Mesendoderm (in vitro differentiated cells): ENCODE measurements at places on chromosomes 6 and 20.

GRCh38 chr6:109015176-109015575, 79.5 kb downstream of the SESN1 start:
- H3K4me1 ChIP-seq: no peaks in the 10 kb centered on the region
- no peaks in the 10 kb centered on the region for H3K36me3 ChIP-seq
- H3K27ac ChIP-seq: no peak overlapping the region
- H3K27me3 ChIP-seq: no peaks in the 10 kb centered on the region

DNA sequence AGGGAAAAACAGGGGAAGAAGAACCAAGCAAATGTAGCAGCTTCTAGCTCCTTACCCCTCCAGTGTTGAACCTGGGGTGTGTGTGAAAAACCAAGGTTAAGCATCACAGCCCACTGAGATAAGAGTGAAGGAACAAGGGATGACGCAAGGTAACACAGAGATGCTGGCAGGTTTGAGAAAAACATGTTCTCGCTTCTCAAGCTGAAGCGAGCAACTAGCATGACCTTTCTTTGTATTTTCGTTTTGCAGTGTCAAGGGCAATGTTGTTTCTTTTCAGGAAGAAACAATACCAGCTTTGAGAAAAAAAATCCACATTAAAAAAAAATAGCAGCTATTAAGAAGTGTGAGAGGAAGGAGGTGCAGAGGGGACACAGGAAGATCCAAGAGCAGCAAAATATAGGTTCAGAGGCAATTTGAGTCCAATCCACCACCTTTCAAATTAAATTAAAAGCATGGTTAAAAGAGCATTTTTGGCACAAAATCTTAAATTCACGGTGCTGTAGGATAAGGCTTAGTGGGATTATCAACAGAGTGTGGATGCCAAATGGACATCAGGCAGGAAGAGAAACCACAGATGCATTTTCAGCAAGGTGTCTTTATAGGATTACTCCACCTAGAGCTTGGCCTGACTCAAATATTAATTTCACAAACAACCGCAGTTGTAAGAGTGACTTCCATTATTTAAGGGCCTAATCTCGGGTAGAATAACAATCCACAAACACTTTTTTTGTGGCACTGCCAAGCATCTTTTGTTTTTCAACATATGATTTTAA, 70.9 kb downstream of the SYNE1 start:
- DNase-seq: no peak
- no peaks in the 10 kb centered on the region for H3K4me1 ChIP-seq
- H3K27me3 ChIP-seq: no peaks in the 10 kb centered on the region
- no peaks in the 10 kb centered on the region for H3K36me3 ChIP-seq

GRCh38 chr20:43187476-43188233, 2.1 kb downstream of the PTPRT start:
- peaks cover 3% of the 10 kb centered on the region for H3K4me1 ChIP-seq
- peaks cover 23% of the 10 kb centered on the region for H3K27me3 ChIP-seq
- H3K4me3 ChIP-seq: no peak overlapping the region
- H3K36me3 ChIP-seq: no peaks in the 10 kb centered on the region
- no peak overlapping the region for H3K27ac ChIP-seq

DNA sequence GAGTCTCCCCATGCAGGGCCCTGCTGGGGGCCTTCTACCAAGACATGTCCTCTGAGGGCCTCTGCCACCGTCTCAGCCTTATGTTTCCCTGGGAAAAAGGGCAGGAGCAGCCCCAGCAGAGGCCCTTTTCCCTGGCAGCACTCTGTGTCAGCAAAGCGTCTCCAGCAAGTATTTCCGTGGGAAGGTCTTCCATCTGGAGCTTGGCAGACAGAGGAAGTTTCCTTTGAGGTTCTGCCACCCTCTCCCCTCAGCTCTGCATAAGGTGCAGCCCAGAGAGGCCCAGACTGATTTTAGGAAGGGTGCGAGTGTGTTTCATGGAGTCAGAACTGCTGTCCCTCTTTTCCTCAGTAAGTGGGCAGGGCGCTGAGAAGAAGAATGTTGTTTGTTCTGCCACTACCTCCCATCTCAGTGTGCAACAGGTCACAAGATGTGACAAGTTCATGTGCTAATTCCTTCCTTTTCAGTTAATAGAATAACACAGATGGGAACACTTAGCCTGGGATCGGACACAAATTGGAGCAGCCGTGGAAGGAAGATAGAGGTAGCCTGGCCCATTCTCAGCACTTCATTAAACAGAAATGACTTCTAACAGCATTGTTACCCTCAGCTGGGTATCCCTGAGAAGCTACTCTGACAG, 784.4 kb downstream of the MAFB start:
- no peaks in the 10 kb centered on the region for H3K36me3 ChIP-seq
- no peak overlapping the region for H3K4me3 ChIP-seq
- no peak for DNase-seq
- no peaks in the 10 kb centered on the region for H3K4me1 ChIP-seq

- no peaks in the 10 kb centered on the region for H3K4me1 ChIP-seq
- H3K27ac ChIP-seq: no peak overlapping the region
- no peak for DNase-seq
These were observed 571.5 kb upstream of the ARID1B start for GRCh38 chr6:156205678-156206077.

GRCh38 chr6:90062667-90063066, 168.4 kb downstream of the GJA10 start:
- no peak overlapping the region for H3K4me3 ChIP-seq
- H3K4me1 ChIP-seq: no peaks in the 10 kb centered on the region
- no peak for DNase-seq
- no peaks in the 10 kb centered on the region for H3K27me3 ChIP-seq
- no peak overlapping the region for H3K27ac ChIP-seq

- no peaks in the 10 kb centered on the region for H3K27me3 ChIP-seq
- H3K27ac ChIP-seq: no peak overlapping the region
- H3K36me3 ChIP-seq: no peaks in the 10 kb centered on the region
- H3K4me3 ChIP-seq: no peak overlapping the region
- H3K4me1 ChIP-seq: no peaks in the 10 kb centered on the region
These were observed 1111.4 kb upstream of the CITED2 start for GRCh38 chr6:140485740-140486449.

DNA sequence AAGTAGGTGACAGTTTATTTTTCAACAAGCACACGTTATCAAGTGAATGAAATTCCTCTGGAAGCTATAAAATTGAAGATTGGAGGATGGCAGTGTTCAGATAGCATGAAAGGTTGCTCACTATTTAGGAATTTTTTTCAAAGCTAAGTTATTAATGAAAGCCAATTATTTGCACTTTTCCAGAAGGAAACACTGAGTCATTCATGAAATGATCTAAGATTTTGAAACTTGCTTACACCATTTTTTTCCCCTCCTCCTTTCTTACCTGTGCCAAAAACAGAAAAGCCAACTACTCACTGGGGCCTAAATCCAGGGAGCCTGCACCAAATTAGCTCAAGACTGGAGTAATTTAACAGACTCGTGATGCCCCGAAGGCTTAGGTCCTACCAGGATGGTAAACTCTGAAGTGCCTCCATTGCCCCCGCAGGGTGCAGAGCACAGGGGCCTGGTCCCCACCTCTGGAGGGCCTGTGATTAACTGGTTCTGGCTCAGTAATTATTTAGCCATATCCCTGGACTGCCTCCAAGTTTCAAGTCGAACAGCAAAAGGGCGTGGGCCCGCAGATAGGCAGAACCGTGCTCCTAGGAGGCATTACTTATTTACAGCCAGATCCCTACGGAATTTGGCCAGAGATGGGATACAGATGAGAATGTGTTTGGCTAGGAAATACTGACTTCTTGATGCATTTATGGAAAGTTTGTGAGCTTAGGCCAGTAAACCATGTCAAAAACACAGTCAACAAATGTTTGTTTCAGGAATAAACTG, 28.0 kb upstream of the ZNF217 start:
- H3K36me3 ChIP-seq: no peaks in the 10 kb centered on the region
- H3K4me3 ChIP-seq: no peak overlapping the region
- H3K27ac ChIP-seq: peak overlapping the region; percentile 54

- no peaks in the 10 kb centered on the region for H3K27me3 ChIP-seq
- H3K4me1 ChIP-seq: no peaks in the 10 kb centered on the region
- no peak overlapping the region for H3K27ac ChIP-seq
- DNase-seq: no peak
- no peaks in the 10 kb centered on the region for H3K36me3 ChIP-seq
These were observed 257.1 kb downstream of the EYS start for GRCh38 chr6:65449926-65450325.

DNA sequence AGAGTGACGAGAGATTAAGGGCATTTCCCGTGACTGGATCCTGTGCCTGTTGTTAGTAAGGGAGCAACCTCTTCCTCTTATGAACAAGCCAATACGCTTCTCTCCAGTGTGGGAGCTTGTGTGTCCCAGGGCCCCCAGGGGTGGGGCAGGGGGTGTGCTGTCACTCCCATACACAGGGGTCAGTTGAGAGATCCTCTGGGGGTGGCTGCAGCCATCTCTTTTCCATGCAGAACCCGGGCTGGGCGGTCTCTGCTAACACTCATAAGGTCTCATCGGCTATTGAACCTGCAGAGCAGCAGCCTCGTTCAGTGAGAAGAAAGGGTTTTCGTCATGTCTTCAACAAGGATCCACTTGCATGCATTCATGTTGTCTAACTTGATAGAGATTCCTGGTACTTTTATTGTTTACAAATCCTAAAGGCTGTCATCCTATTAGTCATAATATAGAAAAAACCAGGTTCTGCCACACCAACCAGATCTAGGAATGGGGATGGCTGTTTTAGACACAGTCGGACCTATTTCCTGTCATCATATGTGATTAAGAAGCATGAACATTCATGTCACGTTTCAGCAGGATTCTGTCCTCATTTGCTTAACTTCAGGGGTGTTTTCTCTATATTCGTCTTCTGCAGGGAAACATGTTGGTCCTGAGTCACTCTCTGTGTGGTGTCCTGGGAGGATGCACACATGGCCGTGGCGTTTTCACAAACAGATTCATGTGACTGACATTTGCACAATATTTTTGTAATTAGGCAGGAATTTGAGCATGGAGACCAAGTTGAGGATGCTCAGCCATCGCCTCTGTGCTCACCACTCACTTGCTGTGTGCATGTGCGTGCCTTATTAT, 13.3 kb upstream of the THBS2 start:
- no peak overlapping the region for H3K4me3 ChIP-seq
- H3K36me3 ChIP-seq: no peaks in the 10 kb centered on the region
- no peaks in the 10 kb centered on the region for H3K4me1 ChIP-seq
- no peaks in the 10 kb centered on the region for H3K27me3 ChIP-seq
- H3K27ac ChIP-seq: no peak overlapping the region
- no peak for DNase-seq
